ENCODE measurements at places on chromosomes 2 and 18. TPM values are rescaled to one million over a fixed set of nuclear protein-coding genes. Genes with fewer than 3 reads are reported as not detected.

Gene PTH2R
- not detected for total RNA-seq

Gene CABYR
- total RNA-seq: 0.41 TPM

Gene CXCR4
- total RNA-seq: not detected

- DNase-seq: no peak
These were observed 56.3 kb downstream of the SCG2 start for GRCh38 chr2:223545830-223546229.

GRCh38 chr2:53782676-53783075, 4.1 kb downstream of the ASB3 start:
- no peak for DNase-seq

Gene TTR
- total RNA-seq: not detected

DNA sequence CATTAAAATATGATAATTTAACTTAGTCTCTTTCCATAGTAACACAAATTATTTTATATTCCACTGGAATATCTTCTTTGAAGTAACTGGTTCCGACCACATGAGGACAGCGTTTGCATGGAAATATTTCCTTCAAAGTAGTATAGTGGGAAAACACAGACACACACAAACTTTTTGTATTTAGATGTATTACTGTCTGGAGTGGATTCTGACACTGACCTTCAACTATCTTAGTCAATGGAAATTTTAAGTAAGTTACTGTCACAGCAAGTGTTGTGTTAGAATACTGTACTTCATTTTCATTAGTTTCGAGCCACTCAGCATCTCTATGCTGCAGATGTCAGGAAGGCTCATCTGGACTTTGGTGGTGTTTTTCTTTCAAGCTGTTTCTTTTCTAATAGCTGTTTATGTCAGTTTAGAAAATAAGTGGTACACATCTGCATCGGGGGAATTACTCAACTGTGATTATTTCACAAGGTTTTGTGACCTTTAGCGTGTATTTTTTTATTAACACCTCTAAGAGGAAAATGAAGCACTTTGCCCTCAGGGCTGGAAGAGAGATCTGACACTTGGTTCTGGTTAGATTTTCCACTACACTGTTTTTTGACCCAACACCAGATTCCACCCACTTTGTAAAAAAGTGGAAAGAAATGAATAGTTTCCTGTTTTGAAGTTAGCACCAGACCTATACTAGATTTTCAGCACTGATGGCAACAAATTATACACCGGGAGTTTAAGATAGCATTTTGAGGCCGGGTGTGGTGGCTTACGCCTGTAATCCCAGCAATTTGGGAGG, 18.9 kb upstream of the THOC1 start:
- DNase-seq: no peak

- DNase-seq: peak; percentile 13
These were observed 145.4 kb upstream of the RNF152 start for GRCh38 chr18:62037989-62038778.

DNA sequence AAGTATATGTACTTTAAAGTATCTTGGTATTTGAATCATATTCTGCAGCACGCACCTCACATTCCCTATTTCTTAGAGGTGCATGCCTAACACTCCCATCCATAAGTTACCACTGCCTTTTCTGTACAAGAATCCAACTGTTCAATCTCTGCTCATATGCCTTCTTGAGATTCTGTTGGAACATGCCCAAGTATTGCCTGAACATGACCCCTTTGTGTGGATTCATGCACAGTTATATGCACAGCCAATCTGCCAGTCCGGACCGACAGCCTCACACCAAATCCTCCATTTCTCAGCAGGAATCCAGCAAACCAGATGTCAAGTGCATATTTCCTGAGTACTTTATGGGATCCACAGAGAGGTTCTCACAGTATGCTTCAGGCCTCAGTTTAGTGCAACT, 222.0 kb downstream of the TMEM182 start:
- no peak for DNase-seq

GRCh38 chr2:235719146-235719942, 225.5 kb downstream of the AGAP1 start:
- no peak for DNase-seq

DNA sequence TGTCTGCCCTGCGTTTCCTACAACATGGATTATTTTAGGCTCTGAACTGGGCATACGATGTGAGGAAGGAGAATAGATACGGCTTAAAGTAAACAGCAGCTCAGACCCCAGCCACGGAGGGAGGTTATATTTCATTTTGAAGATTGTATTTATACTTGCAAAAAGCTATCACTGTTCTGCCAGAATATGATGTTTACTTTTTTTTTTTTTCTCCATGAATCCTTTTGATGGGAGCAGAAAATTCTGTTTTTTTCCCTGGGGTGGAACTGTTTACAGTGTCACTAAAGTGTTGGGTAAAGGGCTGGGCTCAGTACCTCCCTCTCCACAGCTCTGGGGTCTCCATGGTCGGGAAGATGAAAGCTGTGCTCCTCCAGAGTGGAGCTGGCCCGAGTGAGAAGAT, 13.1 kb downstream of the PCARE start:
- no peak for DNase-seq

Gene EDAR
- not detected for total RNA-seq

DNA sequence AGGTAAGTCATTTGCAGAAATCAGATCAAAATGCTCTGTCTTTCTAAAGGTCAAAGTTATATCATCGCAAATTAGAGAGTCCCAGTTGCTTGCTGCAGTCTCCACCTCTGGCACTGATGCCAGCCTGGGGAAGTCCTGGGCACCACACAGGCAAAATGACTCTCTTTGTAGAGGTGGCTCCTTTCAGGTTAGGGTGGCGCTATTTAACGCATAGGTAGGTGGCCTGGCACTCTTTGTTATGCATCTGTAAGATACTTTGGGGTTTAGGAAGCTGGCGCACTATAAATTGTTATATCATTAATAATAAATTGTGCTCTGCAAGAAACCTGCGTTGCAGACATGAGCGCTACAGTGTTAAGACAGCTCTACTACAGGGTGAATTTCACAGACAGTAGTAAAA, 268.5 kb downstream of the ICOS start:
- no peak for DNase-seq

Gene STARD6
- not detected for total RNA-seq

GRCh38 chr2:127660291-127660578, 14.3 kb downstream of the GPR17 start:
- DNase-seq: no peak

Gene USP37
- 25.6 TPM for total RNA-seq

GRCh38 chr2:239818531-239819011, 206.6 kb downstream of the NDUFA10 start:
- DNase-seq: no peak

Gene EXOC6B
- total RNA-seq: 39.5 TPM

Gene RESP18
- not detected for total RNA-seq

Gene NEB
- not detected for total RNA-seq
